ENCODE measurements at places on chromosomes 3 and 15.

- no peak for DNase-seq
These were observed 106.8 kb upstream of the SLC6A11 start for GRCh38 chr3:10709110-10709781.

DNA sequence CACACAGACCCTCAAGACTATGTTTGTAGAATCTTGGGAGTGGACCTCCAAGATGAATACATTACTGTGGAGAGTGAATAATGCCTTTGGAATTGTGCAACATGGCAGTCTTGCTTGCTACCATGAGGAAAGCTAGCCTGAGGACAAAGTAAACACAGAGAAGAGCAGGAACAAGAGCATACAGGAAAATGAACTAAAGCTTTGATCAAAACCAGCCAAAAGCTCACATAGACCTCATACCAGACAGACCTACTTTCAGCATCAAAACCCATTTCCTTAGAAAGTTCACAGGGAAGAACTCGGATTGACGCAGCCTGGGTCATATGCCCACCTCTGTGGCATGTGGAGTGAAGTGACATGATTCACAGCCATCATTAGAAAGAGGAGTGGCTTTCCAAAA is 3.3 kb upstream of the RAB8B start:
- DNase-seq, result no peak

DNA sequence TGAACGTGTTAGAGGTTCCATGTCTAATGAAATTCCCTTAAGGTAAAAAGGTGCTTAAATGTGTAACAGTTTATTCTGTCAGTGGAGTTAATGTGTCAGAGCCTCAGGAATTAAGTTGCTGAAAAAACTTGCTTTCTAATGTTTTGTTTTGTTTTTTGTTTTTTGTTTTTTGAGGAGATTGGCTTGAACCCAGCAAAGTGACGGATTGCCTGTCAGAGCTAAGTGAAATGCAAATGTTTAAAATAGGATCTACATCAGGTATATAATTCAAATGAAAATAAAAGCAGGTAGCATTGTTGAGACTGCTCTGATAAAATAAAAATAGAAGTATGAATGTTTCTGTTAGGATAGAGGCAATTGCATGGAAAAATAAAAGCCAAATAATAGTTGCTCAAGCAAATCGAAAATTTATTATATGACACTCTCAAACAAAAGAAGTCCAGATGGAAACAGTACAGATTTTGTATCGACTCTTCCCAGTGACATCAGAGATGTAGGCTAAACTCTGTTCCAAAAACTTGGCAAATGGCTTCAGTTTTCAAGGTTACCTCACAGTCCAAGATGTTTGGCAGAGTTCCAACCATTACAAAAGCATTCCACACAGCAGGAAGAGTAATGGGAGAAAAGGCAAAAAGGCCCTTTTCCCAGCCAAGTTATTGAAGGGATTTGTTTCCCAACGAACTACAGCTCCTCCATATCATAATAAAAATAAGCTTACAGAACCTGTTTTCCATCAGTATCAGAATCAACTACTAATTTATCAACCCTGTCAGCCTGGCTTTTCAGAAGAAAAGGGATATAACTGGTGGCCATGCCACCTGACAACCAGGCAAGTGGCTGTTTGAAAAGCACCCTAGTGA is 291.0 kb downstream of the TBL1XR1 start:
- DNase-seq, result no peak

GRCh38 chr3:188360364-188360881 is 206.5 kb downstream of the LPP start:
- no peak for DNase-seq

DNA sequence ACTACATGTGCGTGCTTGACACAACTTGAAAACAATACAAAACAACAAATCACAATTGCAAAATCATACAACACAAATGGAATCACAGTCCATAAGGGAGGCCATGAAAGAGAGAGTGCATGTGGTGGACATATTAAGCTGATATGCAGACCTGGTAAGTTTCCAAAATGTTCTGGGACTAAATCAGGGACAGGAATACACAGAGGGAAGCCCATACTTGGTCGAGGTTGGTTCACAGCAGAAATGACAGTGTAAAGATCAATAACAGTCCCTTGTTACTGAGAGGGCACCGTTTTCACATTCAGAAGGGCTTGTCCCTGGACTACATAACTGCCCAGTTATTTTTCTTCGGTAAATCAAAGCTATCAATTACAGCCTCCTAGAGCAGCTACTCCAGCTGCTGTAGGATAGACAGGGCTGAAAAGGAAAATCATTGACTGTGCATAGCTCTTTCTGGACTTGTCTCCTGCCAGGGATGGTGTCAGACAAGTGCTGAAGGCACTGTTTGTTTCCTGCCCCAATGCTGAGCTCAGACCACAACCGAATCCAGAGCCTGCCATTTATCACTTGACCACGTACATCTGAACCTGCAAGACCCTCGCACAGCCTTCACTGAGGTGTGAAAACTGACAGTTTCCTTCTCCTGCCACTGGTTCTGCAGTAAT is 79.5 kb upstream of the KCNMB2 start:
- no peak for DNase-seq

DNA sequence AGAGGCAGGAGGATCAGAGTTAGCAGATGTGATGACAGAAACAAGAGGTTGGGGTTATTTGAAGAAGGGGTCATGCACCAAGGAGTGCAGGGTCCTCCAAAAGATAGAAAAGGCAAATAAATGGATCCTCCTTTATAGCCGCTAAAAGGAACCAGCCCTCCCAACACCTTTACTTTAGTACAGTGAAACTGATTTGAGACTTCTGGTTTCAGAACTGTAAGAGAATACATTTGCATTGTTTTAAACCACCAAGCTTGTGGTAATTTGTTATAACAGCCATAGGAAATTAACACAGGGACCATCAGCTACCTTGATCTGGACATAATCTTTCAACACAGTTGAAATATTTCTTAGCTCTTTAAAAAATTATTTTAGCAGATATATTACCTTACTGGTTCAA is 166.6 kb downstream of the TIGIT start:
- no peak for DNase-seq

- DNase-seq, result no peak
These were observed 1.1 kb upstream of the IQCF1 start for GRCh38 chr3:51904034-51904823.

- DNase-seq, result no peak
These were observed 468.1 kb downstream of the SHQ1 start for GRCh38 chr3:72380193-72380592.

DNA sequence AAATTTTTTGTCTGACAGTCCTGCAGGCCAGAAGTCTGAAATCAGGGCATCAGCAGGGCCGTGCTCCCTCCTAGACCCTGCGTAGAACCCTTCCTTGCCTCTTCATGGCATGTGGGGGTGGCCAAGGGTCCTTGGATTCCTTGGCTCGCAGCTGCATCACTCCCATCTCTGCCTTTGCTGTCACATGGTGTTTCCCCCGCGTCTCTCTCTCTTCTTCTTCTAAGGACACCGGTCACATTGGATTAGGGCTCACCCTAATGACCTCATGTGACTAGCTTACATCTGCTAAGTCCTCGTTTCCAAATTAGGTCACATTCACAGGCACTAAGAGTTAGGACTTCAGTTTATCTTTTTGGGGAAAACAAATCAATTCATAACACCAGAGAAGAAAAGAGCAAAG is 12.0 kb downstream of the SLCO3A1 start:
- DNase-seq, result no peak

DNA sequence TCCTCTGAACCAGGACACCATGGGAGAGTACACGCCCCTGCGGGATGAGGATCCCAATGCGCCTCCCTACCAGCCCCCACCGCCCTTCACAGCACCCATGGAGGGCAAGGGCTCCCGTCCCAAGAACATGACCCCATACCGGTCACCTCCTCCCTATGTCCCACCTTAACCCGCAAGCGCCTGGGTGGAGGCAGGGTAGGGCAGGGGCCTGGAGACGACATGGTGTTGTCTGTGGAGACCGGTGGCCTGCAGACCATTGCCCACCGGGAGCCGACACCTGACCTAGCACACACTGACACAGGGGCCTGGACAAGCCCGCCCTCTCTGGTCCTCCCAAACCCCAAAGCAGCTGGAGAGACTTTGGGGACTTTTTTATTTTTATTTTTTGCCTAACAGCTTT is 21.2 kb upstream of the BSN start:
- DNase-seq, result no peak

DNA sequence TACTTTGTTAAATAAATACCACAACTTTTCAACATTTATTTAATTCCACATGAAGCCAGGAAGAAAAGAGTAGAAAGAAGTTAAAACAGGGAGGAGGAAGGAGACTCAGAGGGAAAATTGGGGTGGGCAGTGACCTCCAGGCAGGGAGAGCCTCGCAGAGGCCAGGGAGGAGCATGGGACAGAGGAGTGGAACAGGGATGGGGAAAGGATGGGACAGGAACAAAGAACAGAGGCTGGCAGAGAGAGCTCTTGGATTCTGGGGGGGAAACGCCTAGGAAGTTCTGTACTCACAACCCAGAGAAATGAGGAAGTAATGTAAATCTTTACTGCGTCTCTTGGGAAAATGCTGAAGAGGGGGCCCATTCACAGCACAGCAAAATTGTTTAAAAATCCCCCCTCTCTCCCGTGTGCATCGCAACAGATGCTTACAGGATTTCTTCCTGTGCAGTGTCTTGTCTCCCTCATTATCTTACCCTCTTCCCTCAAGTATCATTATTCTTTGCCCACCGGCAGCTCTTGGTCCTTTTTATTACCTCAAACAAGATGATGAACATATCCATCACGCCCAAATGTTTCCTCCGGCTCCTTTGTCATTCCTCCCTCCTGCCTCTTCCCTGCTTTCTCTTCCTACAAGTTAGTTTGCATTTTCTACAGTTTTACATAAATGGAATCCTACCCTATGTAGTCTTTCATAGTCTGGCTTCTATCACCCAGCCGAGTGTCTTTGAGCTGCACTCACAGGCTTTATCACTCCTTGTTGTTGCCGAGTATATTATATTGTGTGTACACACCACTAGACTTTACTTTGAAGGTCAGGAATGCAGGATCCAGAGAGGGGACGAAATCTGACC is 65.5 kb downstream of the ARHGAP31 start:
- peak; percentile 15 for DNase-seq

DNA sequence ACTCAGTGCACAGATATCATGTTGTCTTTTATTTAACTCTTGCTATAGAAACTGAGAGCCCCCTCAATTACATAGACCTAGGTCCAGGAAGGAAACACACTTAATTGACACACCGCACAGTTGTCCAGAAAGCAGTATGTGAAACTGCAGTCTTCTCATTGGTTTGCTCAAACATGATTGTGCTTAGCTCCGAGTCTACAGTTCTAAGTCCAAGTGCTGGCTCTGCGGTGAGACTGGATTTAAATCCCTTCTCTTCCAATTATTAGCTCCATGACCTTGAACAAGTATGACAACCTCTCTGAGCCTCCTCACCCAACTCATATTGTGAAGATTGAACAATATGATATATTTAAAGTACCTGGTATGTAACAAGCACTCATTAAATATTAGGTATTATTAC is 19.0 kb upstream of the AHSG start:
- DNase-seq, result no peak

- peak; percentile 41 for DNase-seq
These were observed 26.6 kb upstream of the KY start for GRCh38 chr3:134677196-134677986.

DNA sequence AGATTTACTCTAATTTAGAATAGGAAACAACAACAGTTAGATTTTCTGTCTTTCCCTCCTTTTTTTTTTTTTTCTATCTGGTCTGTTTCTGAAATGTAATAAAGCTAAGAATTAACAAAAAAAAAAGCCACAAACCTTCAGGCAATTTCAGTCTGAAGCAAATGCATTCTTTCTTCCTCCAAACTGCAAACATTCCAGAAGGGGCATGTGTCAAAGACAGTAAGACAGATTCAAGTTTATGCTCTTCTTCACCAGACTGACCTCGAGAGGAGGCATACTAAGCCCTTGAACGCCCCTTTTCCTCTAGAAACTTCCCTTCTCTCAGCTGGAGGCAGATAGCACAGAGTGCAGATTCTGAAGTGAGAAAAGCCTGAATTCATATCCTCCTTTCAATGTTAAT is 654.6 kb upstream of the LMCD1 start:
- DNase-seq, result no peak

GRCh38 chr3:118476885-118477618 is 557.6 kb downstream of the IGSF11 start:
- DNase-seq, result no peak

GRCh38 chr3:141655801-141656200 is 82.3 kb upstream of the RNF7 start:
- no peak for DNase-seq

DNA sequence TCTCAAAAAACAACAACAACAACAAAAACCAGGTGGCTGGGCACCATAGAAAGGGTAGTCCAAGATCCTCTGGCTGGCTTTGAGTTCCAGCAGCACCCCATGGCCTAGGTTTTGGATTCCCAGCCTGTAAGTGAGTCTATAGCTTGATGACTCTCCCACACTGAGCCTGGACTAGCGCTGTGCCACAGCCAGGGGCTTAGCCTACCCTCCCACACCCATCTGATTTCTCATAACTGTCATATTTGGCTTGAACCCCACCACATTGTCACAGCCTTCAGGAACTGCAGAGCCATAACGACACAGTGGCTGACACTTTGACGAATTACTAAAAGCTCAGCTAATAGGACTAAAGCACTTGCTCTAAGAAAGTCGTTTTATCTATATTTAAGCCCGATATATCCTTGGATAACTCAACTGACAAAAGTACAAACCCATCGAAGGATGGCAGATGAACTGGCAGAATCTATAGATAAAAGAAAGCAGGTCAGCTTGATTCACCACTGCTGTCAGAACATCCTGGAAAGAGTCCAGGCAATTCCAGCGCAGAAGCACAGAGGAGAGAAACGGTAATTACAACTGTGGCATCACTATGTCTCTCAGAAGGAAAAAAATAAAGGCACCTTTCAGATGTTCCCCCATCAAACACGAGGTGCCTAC is 62.1 kb downstream of the HOMER2 start:
- DNase-seq, result no peak

DNA sequence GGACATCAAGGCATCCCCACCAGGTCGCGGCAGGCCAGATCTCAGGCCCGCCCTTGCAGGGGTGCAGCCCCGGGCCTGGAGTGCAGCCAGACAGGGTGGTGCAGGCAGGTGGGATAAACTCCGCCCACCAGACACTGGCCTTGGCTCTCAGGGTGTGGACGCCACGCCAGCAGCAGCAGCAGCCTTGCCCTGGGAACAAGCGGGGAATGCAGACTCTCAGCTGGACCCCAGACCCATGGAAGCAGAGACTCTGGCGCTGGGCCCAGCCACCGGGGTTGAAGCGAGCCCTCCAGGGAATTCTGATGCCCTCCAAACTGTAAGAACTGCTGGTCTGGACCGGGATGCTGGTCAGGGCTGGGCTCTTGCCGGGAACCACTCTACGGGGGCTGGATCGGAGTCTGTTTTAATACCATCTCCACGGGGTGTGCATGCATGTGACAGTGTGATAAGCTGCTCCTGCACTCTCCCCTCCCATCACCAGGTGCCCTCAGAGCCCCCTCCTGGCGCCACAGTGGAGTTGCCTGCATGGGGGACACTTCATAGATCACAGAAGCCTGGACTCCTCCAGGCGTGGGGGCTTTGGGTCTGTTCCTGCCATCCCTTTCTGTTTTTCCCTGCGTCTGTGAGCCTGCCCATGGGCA is 142.7 kb downstream of the NSMCE3 start:
- no peak for DNase-seq

GRCh38 chr15:52008698-52009434 is 10.2 kb upstream of the MAPK6 start:
- no peak for DNase-seq

GRCh38 chr3:51441282-51442030 is 50.4 kb downstream of the RBM15B start:
- DNase-seq, result no peak
